Activated T-helper 9 cell treated with anti-CD3 and anti-CD28 coated beads, Interleukin-2, amount 50 U/mL, for 16 hours (primary cell): ENCODE measurements at places on chromosomes 6 and 20.

DNA sequence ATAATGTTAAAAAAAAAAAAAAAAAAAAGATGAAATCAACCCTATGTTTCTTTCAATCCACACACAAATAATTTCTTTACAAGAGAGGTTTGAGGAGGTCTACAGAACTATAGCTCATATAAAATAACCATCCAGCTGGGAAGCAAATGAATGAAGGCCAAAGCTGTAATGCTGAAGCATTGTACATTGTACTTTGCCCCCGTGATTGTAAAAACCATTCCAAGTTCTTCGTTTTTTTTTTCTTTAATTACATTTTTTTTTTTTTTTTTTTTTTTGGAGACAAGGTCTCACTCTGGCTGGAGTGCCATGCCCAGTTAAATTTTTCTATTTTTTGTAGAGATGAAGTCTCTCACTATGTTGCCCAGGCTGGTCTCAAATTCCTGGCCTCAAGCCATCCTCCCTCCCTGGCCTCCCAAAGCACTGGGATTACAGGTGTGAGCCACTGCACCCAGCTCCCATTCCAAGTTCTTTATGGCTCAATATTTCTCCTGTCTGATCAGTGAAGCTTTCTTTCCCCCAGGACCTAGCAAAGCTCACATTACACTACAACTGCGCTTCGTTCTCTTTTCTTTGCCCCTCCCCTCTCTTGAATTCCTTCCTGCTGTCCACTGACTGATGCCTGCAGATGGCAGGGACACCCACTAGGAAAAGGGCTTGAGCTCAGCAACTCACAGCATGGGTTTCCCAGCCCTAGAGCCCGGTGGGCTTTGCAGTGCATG, 53.0 kb upstream of the NOP56 start:
- no peak for DNase-seq

DNA sequence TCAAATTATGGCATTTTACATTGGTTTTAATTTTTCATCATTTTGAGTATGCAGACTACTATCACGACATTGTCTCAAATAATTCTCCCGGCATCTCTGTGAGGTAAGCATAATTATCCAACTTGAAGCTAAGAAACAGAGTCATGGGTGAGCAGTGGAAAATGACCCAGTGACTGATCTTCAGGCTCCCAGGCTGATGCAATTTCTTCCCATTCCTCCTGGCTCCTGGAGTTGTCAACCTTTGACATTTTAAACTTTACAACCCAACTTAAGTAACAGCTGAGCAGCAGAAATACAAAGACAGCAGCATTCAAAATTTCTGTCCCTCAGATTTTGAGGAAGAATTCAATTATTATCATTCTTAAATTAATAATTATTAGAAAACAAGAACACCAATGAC, 13.7 kb upstream of the LAMA4 start:
- DNase-seq: no peak

DNA sequence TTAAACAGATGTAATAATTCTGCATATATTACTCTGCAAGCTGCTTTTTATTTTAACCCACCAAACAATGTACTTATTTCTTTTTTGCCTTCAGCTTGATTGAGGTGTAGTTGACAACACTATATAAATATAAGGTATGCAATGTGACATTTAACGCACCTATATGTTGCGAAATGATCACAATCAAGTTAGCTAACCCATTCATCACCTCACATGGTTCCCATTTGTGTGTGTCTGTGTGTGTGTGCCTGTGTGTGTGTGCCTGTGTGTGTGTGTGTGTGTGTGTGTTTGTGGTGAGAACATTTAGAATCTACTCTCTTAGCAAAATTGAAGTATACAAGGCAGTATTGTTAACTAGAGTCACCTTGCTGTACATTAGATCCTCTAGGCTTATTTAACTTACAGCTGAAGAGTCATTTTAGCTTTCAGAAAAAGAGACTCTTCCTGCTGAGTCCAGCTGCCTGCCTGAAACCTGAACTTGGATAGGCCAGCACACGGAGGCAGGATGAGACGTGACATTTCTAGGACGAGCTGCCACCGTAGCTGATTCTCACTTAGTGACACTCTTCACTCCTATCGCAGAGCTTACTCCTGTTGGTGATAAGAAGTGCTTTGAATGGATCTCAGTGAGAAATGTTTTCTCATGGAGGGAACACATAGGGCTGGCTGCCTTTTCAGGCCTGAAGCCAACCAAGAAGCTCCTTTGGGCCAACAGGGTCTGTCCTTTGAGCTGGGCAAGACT, 126.5 kb upstream of the RIPOR2 start:
- no peak for DNase-seq

DNA sequence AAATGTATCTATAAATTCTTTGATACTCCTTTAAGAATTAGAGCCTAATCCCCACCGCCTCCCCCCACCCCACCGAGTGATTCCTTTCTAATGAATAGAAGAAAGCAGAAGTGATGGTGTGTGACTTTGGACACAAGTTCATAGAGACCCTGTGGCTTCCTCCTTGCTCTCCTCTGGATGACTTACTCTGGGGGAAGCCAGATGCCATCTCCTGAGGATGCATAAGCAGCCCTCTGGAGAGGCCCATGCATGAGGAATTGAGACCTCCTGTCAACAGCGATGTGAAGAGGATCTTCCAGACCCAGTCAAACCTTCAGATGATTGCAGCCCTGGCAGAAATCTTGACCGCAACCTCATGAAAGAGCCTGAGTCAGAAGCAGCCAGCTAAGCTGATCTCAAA, 21.1 kb downstream of the AHCY start:
- DNase-seq: no peak

DNA sequence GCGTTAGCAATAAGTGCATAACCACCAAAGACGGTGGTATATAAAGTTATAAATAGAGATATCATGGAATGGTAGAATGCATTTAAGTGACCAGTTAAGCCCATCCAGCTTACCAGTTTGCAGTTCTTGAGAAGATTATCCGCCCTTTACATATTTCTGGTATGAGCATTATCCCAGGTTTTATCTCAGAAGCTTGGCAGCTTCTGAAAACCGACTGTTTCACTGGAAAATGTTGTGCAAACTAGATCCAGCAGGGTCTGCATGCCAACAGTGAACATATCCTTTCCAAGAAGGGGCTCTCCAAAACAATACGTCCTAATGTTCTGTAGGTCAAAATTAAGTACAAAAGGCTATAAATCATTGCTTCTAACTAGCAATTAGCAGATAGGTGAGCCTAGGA, 29.5 kb upstream of the SHLD1 start:
- no peak for DNase-seq

- no peak for DNase-seq
Observed at GRCh38 chr20:38061109-38061508, 27.6 kb downstream of the RPRD1B start.

GRCh38 chr6:7805078-7805849, 79.4 kb downstream of the BMP6 start:
- no peak for DNase-seq

DNA sequence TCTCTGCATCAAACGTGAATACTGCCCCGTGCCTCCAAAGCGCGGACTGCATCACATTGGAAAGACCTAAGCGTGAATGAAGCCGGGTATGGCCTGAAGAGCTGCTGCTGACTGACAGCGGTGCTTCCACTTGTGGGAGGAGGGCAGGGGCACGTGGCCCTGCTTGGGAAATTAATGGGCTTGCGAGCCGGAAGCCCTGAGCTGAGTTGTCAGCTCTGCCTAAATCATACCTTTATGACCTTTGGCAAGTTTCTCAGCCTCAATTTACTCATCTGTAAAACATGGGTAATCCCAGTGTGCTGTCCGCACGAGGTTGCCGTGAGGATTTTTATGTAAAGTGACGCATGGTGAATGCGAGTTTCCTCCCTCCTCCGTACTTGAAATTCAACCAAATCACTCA, 67.0 kb upstream of the FOXQ1 start:
- no peak for DNase-seq

- no peak for DNase-seq
Observed at GRCh38 chr6:98525860-98526259, 308.5 kb upstream of the POU3F2 start.

- no peak for DNase-seq
Observed at GRCh38 chr6:148440877-148441453, 98.3 kb downstream of the SASH1 start.

DNA sequence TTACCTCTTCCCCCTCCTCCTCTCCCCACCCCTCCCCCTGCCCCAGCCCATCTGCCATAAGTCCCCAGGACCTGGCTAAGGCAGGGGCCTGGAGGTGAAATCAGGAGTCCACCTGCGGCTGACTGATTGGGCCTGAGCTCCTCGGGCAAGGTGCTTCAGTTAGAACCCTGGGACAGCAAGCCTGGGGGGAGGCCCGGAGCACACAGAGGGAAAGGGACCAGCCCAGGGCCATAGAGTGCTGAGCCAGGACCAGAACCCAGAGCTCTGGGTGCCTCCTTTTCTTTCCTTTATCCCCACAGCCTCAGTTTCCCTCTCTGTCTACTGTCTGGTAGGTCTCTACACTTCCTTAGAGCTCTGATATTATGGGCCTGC, 35.7 kb upstream of the VEGFA start:
- DNase-seq: no peak

GRCh38 chr6:80182308-80182707, 75.8 kb downstream of the BCKDHB start:
- no peak for DNase-seq

- no peak for DNase-seq
Observed at GRCh38 chr20:63878899-63879663, 14.0 kb downstream of the TPD52L2 start.

DNA sequence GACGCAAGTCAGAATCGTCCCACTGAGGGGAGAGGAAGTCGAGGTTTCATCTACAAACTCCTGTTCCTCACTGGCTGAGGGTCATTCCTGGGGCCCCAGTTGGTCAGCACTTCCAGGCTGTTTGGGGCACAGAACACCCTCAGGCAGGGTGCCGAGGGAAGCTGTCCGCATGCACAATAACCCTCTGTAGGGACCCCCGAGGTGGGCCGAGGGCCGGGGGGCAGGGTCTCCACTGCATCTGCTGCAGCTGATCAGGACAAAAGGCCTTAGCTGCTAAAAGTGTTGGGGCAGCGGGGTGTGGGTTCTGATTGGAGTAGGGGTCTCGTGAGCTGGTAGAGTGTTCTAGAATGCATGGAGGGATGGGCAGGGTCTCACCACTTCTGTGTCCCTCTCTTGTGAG, 125.1 kb downstream of the TOX2 start:
- no peak for DNase-seq

- DNase-seq: no peak
Observed at GRCh38 chr6:146887447-146888077, 288.8 kb downstream of the ADGB start.

GRCh38 chr20:12677925-12678324, 330.8 kb upstream of the SPTLC3 start:
- DNase-seq: no peak

- no peak for DNase-seq
Observed at GRCh38 chr6:55866128-55866527, 9.3 kb downstream of the BMP5 start.

GRCh38 chr6:36243562-36244212, 26.2 kb upstream of the PNPLA1 start:
- DNase-seq: no peak

DNA sequence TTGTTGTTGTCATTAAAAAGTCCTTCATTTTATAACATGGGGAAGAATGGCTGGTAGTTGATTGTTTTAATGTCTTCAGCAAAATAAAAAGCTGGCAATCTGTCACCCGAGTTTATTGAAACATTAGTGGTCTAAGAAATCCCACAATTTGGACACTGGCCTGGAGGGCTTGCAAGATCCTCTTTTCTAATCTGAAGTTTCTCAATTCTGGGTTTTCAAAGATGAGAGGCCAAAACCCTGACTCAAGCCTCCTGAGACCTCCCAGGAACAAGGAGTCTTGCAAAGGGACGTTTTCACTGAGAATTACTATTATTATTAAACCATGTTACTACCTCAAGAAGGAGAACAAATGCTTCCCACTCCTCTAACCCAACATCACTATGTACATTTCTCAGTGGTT, 19.5 kb downstream of the MAP1LC3A start:
- no peak for DNase-seq

DNA sequence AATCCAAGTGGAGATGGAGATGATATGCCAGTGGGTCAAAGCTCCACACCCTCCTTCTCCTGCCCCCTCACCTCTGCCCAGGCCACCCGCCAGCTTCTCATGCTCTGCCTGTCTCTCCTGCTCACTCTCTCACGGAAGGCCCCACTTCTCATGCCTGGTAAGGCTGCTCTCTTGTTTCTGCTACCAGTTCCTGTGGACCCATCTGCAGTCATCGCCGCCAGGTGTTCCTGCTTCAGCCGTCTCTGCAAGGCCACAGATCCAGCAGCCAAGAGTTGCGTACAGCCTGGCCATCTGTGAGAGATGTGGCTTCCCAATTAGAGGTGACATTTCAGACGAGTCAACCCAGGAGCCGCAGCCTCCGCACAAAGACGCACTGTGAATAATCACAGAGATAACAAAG, 40.8 kb upstream of the NXT1 start:
- no peak for DNase-seq

- DNase-seq: no peak
Observed at GRCh38 chr6:23003671-23004467, 434.5 kb downstream of the HDGFL1 start.

GRCh38 chr20:48722002-48722731, 105.6 kb downstream of the PREX1 start:
- no peak for DNase-seq

GRCh38 chr20:44001667-44002596, 87.3 kb downstream of the TOX2 start:
- no peak for DNase-seq
